ENCODE measurements at places on chromosomes 11 and 22.

- no peak for DNase-seq
These were observed 13.5 kb downstream of the SLC15A3 start for GRCh38 chr11:60938500-60938899.

- DNase-seq = peak; percentile 52
These were observed 1.3 kb downstream of the GNG3 start for GRCh38 chr11:62708793-62709192.

- DNase-seq = no peak
These were observed 65.0 kb downstream of the CWF19L2 start for GRCh38 chr11:107392611-107393010.

DNA sequence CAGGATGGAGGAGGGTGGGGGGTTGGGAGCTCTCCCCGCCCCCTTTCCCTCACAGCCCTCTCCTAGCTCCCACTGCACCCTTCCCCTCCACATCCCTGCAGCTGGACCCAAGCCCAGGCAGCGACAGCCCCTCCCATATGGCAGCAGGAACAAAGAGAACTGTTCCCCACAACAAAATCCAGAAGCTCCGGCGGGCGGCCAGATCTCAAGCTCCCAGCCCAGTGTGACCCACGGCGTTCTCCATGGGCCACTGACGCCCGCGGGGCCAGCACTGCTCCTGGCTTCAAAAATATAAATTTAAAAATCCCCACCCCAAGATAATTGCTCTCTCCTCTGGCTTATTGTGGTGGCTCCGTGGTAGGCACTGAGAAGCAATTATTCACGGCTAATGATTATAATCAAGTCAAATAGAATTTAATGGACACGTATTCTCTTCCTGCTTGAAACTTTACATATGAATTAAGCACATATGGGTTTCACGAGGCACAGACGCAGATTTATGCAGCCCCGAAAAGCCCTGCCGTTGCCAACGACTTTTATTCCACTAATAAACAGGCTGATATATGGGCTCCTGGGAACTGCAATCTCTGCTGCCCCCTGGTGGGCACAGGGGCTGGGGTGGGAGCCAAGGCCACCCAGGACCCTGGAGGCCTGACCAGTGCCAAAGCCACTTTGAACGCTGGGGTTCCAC is 17.5 kb downstream of the MACROD1 start:
- peak; percentile 92 for DNase-seq

DNA sequence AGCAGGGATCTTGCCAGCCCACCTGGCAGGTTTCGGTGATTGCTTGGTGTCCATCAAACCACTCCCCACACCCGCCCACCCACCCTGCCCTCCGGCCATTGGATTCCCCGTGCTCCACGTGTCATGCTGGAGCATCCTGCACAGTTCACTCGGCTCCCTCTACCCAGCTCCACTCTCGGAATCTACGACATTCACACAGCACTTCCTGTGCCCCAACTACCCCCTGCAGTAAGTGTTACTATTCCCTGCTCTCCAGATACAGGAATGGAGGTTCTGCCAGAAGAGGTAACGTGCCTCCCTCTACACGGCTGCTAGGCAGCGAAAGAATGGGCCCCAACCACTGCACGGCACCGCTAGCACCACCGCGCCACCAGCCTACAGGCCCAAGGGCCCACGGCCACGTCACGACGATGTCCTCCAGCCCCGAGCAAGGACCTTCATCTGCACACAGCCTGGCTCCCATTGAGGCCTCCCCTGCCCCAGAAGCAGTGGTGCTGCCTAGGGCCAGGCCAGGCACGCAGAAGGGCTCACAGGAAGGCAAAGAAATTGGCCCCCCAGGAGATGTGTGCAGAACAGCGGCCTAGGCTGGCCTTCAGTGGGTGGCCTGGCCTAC is 27.6 kb downstream of the WNT7B start:
- DNase-seq = no peak

DNA sequence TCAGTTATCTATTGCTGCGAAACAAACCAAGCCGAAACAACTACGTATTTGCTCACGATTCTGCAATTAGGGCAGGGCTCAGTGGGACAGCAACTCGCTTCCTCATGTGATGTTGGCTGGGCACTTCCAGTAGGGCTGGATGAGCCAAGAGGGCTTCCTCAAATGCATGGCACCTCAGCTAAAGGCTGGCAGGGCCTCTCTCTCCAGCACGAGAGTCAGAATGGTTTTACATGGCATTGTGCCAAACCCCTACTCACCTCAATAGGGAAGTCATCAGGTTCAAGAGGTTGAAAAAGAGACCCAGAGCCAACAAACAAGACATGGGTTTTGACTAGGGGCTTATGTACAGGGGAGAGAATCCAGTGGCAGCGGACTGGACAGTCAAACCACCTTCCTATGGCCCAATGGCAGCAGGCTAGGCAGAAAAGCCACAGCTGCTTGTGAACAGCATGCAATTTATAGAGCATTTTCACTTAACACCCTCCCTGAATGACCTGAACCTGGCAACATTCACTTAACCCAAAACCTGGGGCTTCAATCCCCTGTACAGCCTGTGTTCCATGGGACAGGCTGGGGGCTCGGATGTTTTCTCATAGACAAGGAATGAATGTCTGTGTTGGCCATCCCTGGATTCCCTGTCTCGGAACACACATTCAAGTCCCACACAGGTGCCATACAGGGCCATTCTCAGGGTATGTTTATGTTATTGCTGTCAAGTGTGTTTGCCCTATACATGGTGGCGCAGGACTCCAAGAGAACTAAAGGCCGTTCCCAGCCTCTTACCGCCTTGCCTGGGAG is 154.2 kb upstream of the NAV2 start:
- DNase-seq = no peak

DNA sequence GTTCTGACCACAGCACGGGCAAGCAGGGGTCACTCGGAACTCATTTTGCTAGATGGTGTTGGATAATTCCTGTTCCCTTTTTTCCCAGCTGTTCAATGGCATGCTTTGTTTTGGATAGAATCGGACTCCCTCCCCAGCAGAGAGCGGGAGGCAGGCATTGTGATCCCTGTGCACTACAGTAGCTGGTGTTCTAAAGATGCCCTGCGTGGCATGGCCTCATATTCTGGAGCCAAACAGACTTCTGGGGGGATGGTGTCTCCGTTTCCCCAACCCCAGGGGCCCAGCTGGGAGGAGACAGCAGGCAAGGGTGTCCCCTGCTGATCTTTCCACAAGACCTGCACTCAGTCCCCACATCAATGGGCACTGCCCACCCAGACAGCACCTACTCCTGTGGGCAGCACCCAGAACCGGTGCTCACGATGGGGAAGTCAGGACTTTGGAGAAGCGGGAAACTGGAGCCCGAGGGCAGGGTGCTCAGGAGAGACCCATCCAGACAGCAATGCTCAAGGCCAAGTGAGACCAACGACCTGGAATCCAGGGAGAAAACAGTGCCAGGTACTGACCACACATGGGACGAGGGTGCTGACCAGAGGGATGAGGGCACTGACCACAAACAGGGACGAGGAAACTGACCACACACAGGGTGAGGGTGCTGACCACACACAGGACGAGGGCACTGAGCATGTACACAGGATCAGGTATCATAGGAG is 934.9 kb downstream of the BRD1 start:
- DNase-seq = no peak

- no peak for DNase-seq
These were observed 11.3 kb upstream of the KCNJ5 start for GRCh38 chr11:128879817-128880216.

DNA sequence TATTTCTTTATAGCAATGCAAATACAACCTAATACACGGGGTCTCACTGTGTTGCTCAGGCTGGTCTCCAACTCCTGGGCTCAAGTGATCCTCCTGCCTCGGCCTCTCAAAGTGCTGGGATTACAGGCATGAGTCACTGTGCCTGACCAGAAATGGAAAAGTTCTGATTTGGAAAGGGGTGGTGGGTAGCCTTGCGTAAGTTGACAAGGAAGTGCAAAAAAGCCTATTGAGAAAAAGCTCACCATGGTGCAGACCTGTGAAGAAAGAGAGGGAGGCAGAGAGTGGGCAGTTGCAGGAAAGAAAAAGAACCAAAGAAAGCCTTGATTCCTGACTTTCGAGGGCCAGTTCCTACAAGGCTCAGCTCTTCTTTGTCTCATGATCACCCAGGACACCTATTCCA is 27.1 kb downstream of the AGBL2 start:
- DNase-seq = no peak

DNA sequence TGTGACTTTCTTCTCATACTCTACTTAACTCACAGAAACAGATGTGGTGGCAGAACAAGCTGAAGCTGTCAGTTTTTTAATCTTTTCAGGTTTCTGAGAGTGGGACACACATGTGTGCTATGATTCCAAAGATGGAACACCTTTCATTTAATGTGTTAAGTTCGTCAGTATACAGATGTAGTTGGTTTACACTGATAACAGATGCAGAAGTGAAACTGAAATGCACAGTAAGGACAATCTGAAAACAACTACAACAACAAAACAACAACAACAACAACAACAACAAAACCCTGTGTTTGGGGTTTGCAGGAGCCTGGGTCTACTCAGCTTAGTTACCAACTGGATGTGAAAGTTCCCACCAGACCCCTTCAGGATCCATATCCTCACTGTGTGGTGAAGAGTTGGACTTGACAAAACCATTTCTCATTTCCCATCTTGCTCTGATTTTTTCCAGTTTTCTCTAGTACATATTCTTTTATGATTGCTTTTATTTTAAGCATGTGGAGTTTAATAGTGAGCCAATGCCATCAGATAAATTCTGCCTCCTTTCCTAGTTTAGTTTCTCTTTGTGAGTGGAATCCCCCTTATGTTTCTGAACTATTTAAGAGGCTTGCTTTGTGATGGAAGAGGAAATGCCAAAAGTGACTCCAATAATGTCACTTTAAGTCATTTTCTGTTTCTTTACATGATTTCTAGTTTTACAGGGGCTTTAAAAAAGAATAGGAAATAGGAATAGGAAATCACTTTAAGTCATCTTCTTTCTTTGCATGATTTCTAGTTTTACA is 47.8 kb downstream of the ARHGAP42 start:
- DNase-seq = no peak

GRCh38 chr22:39247361-39247760 is 2.6 kb upstream of the PDGFB start:
- DNase-seq = no peak

DNA sequence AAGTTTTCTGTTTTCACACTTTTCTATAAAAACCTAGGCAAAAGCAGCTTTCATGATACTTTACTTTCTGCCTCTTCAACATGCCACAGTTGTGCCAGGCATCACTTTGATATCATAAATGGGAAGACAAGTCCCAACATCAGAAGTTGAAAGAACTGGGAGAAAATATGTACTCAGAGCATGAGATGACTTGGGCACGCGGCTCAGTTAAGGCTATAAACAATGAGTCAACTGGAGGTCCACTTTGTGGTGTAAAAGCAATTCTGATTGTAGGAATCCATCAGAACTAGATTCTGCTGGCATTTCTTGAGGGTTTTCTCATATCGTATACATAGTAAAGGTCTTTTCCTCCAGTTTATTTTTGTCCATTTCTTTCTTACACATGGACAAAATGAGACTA is 109.7 kb upstream of the USP47 start:
- no peak for DNase-seq

- no peak for DNase-seq
These were observed 11.5 kb downstream of the P2RX3 start for GRCh38 chr11:57349491-57350274.

DNA sequence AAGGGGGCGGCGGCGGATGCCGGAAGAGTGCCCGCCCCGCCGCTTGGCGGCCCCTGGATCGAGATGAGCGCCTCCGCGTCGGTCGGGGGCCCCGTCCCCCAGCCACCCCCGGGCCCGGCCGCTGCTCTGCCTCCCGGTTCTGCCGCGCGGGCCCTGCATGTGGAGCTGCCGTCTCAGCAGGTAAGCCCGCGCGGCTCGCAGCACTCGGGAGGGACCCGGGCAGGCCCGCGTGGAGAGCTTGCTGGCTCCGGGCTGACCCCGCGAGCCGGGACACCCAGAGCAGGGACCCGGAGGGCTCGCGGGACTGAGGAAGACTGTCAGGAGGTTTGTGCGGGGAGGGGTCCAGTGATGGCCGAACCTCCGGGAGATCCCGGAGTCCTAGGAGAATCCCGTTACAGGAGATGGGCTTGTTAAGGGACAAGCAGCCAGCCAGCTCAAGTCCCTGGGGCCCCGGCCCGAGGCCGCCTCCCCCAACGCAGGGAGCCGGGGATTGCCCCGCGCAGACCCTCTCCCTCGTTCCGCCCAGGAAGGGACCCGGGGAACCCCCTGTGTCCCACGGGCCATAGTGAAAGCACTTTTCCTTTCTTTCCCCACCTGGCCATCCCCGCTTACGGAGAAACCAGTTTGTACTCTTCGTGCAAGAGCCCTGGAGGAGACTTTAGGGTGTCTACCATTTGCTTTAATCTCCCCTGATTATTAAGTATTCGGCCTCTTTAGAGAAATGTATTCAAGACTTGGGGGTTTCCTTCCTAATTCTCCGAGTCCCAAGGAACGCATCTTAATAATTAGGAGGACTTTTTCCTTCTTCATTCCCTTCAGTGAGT is 547 bp downstream of the UVRAG start:
- no peak for DNase-seq

- peak; percentile 16 for DNase-seq
These were observed 6.7 kb upstream of the GDPD5 start for GRCh38 chr11:75532200-75533048.

GRCh38 chr11:47331454-47332302 is 20.8 kb downstream of the MYBPC3 start:
- no peak for DNase-seq

DNA sequence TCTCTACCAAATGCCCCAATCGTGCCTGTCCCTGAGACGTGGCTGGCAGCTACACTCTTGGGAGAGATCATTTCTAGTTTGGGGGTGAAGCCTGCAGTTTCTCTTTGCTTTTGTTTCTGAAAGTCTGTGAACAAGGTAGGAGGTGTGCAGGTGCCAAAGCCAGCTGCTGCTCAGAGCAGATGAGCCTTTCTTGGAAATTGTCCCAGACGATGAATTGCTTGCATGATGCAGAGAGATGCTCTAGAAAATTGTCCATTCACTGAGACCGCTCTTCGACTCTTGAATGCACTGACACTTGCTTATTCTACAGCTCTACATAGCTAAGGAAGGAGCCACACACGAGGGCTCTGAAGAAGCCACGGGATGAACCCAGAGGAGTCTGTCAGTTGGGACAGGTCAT is 225.6 kb upstream of the E2F8 start:
- DNase-seq = no peak

All from NCI-H1417 treated with DMSO at 0.1 percent for 48 hours (cell line).